HFFc6 (cell line): ENCODE measurements at places on chromosomes 11 and 22.

DNA sequence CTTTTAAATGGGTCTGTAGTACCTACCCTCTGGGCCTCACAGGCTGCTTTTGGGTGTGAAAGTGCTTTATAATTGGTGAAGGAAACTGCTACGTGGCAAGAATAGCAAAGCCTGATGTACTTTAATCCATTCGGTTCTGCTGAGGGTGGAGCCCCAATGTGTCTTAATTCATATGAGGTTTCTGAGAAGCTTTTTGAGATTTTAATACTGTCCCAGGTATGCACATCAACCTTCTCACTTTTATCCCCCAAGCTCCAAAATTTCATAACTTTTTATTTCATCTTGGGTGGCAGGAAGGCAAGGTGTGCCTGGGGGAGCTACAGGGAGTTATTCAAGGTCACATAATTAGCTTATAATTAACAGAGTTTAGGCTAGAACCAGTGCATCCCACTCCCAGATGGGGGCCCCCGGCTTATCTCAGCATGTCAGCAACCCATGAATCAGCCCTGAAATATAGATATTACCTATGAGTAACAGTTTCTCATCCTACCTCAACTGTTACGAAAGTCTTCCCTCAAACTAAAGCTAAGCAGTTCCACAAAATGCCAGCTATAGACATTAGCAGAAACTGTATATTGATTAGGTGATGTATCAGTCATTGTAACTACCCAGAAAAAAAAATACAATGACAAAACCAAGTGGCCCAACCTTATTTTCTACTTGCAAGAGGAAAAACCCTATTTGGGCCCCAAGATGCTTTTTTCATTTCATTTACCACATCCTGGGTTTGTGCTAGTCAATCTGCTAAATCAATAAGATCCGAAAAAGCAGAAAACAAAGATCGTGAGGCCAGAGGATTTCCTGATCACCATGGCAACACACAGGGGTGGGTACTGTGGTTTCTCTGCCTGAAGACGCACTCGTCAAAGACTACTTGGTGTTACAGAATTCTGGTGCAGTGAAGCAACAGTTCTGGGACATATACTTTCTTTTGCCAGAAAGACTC, 26.7 kb downstream of the CD44 start:
- peak; percentile 73 for DNase-seq

- peak; percentile 69 for DNase-seq
Measured at GRCh38 chr11:59141673-59142460, 789 bp upstream of the FAM111A start.

- DNase-seq = no peak
Measured at GRCh38 chr11:120867988-120868387, 155.9 kb upstream of the TBCEL start.

DNA sequence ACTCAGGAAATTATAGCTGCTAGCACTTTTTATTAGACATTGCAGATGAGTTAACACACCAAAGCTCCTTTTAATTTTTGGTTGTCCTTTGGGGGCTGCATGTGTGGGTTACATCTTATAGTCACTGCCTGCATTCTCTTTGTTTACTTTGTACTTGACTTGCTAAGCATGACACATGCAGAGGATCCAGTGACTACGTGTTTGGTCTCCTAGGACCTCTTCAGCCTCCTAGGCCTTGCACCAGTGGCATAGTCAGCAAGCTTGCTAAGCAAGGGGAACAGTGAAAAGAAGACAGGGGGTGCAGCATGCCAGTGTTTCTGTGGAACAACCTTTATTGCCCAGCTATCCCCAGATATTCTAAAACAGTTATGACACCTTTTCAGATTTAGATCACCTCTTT, 108.2 kb downstream of the PAX6 start:
- DNase-seq = peak; percentile 57

DNA sequence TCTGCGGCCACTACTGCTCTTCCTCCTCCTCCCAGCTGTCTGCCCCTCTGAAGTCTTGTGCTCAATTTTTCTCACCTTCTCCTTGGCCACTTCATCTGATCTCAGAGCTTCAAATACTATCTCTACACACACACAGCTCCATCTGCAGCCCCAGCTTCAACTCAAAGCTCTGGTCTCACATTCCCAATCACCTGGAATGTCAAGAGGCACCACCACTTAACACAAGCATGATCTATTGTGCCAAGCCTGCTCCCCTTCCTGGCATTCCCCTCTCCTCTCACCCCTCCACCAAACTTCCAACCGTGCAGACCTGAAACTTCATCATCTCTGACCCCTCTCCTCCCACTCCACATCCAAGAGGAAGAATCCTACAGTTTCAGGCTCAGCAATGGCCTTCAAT, 17.5 kb downstream of the NRXN2 start:
- no peak for DNase-seq

GRCh38 chr11:100354736-100355135, 332.4 kb upstream of the ARHGAP42 start:
- DNase-seq = no peak
